ENCODE measurements at places on chromosomes 11 and 22. TPM values are rescaled to one million over a fixed set of nuclear protein-coding genes. Genes with fewer than 3 reads are reported as not detected.
A peak's percentile ranks its signal among the peaks of the same experiment; 100 is the strongest.

DNA sequence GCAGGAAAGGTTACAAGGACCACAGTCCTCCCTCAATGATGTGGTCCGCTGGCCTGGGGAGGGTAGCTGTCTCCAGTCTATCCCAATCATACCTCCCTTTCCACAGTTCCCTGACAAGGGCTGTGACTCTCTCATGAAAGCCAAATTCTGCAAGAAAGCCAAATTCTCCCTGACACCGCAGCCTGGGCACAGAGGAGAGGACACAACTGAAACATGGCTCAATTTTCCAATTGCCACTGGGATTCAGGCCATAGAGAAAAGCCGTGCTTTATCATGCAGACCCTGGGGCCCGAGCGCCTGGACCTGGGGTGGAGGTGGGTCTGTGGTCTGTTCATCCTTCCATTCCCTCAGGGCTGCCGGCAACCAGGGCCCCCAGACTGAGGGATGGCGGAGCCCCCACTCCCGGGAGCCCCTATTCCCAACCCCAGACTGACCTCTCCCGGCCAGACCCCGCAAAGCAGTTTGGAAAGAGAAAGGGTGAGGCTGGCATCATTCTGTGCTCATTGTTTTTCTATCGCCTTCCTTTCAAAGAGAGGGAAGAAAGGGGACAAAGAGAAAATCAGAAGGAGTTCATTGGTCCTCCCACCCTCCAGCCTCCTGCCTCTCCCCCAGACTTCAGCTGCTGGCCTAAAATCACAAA, 239.5 kb downstream of the BUD13 start:
- no peak for DNase-seq
- peaks cover 12% of the 10 kb centered on the region for H3K27me3 ChIP-seq
- no peaks in the 10 kb centered on the region for H3K4me1 ChIP-seq
- no peak overlapping the region for H3K4me3 ChIP-seq
- no peaks in the 10 kb centered on the region for H3K36me3 ChIP-seq

DNA sequence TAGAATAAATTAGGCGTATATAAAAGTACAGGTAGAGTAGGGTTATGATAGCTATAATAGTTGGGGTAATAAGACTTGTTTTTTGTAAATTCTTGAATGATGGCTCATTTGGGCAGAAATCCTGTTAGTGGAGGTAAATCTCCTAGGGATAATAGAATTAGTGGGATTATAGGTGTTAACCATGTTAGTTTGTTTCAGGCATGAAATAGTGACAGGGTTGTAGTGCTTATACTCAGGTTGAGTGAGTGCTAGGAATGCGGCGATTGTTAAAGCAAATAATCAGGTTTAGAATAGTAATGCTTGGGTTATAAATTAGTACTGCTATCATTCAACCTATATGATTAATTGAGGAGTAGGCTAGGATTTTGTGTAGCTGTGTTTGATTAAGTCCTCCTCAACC, 297.1 kb downstream of the DYNC2H1 start:
- DNase-seq = no peak
- H3K4me3 ChIP-seq = no peak overlapping the region
- H3K36me3 ChIP-seq = no peaks in the 10 kb centered on the region
- H3K4me1 ChIP-seq = no peaks in the 10 kb centered on the region
- no peaks in the 10 kb centered on the region for H3K27me3 ChIP-seq
- H3K27ac ChIP-seq = no peak overlapping the region

DNA sequence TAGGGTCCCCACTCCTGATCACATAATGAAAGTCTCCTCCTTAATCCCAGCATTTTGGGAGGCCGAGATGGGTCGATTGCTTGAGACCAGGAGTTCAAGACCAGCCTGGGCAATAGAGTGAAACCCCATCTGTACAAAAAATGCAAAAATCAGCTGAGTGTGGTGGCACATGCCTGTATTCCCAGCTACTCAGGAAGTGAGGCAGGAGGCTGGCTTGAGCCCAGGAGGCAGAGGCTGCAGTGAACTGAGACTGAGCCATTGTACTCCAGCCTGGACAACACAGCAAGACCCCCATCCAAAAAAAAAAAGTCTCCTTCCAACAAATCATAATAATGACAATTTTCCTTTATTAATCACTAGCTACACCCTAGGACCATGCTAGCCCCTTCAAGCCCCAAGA, 15.1 kb downstream of the ZMAT5 start:
- H3K27me3 ChIP-seq = no peaks in the 10 kb centered on the region
- H3K4me3 ChIP-seq = no peak overlapping the region
- no peak for DNase-seq
- peaks cover 14% of the 10 kb centered on the region for H3K4me1 ChIP-seq
- H3K27ac ChIP-seq = peak overlapping the region; percentile 46

DNA sequence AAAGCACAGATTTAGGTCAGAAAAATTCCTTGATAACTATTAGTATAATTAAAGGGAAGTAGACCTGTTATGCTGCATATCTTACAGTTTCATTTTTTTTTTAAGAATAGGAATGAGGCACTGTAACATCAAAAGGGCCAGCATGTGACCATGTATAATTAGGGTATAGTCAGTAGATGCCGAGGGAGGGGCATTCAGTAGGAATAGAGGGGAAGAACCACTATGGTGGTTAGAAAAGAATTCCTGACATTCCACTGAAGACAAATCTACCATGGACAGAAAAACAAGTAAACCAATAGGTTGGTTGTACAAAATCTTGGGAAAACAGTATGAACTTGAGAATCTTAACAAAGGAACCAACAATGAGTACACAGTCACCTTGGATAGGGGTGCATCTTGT, 78.4 kb upstream of the CCDC179 start:
- H3K4me3 ChIP-seq = no peak overlapping the region
- no peak for DNase-seq
- no peaks in the 10 kb centered on the region for H3K4me1 ChIP-seq
- no peaks in the 10 kb centered on the region for H3K36me3 ChIP-seq
- H3K27ac ChIP-seq = no peak overlapping the region
- no peaks in the 10 kb centered on the region for H3K27me3 ChIP-seq

GRCh38 chr11:96357794-96358193, 14.8 kb upstream of the MAML2 start:
- H3K27me3 ChIP-seq = no peaks in the 10 kb centered on the region
- DNase-seq = no peak
- H3K27ac ChIP-seq = peak overlapping the region; percentile 40
- peaks cover 73% of the 10 kb centered on the region for H3K36me3 ChIP-seq
- peaks cover 32% of the 10 kb centered on the region for H3K4me1 ChIP-seq

DNA sequence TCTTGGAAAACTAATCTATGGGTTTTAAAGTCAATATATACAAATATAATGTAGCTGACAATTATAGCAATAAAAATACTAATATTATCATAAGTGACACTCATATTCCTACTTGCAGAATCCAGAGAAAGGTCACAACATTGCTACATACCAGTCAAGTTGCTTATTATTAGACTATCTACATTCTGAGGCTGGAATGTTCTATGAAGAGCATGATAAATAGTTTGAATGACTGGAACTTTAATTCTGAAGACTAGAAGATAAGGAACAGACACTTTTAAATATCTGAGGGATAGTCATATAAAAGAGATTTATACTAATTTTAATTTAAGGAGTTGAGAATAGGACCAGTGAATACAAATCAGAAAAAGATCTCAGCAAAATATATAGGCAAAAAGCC, 146.0 kb downstream of the GUCY1A2 start:
- DNase-seq = no peak
- H3K4me3 ChIP-seq = no peak overlapping the region
- no peaks in the 10 kb centered on the region for H3K36me3 ChIP-seq
- no peaks in the 10 kb centered on the region for H3K4me1 ChIP-seq

DNA sequence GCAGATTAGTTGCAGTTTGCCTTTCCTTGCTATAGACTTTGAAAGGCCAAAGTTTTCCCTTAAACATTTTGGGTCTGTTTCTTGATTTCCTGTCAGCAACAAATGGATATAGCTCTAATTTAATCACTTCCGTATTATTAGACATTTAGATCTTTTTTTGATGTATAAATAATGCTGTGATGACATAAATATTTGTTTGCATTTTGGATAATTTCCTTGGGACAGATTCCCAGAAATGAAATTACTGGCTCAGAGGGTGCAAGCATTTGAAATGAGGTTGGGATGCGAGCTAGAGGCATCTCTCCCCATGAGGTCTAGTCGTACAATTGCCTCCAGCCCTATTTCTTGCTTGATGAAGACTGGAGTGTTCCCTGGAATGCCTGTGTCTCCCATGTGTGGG, 94.2 kb downstream of the TBC1D22A start:
- no peaks in the 10 kb centered on the region for H3K4me1 ChIP-seq
- H3K27ac ChIP-seq = no peak overlapping the region
- DNase-seq = no peak
- H3K4me3 ChIP-seq = no peak overlapping the region

DNA sequence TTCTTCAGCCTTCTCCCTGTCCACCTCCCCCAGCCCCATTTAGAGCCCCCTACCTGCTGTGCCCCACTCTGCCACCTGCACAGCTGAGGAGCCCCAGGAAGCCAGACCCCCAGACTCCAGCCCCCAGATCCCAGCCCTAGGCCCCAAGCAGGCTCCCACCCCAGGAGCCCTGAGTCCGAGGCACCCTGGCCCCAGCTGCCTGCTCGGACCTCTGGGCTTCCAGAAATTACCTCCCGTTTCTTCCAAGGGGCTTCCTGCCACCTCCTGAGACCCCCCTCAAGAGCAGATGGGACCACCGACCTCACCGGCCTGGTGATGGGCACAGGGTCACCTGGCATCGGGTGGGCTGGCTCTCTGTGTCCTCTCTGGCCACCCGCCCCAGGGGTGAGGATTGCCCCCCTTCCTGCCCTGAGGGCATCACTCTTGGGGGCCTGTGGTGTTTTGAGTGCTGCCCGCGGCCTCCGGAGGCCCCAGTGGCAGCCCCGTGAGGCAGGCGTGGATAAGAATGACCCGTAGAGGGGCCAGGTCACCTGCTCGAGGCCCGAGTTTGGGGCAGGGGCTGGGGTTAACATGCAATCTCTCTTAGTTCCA, 18.3 kb upstream of the TALDO1 start:
- H3K4me1 ChIP-seq = peaks cover 2% of the 10 kb centered on the region
- DNase-seq = no peak
- no peak overlapping the region for H3K4me3 ChIP-seq
- no peaks in the 10 kb centered on the region for H3K27me3 ChIP-seq

- DNase-seq = no peak
- H3K4me3 ChIP-seq = no peak overlapping the region
- H3K36me3 ChIP-seq = no peaks in the 10 kb centered on the region
- H3K27me3 ChIP-seq = no peaks in the 10 kb centered on the region
- H3K4me1 ChIP-seq = no peaks in the 10 kb centered on the region
- no peak overlapping the region for H3K27ac ChIP-seq
These were observed 52.1 kb downstream of the SHANK2 start for GRCh38 chr11:71200172-71200716.

DNA sequence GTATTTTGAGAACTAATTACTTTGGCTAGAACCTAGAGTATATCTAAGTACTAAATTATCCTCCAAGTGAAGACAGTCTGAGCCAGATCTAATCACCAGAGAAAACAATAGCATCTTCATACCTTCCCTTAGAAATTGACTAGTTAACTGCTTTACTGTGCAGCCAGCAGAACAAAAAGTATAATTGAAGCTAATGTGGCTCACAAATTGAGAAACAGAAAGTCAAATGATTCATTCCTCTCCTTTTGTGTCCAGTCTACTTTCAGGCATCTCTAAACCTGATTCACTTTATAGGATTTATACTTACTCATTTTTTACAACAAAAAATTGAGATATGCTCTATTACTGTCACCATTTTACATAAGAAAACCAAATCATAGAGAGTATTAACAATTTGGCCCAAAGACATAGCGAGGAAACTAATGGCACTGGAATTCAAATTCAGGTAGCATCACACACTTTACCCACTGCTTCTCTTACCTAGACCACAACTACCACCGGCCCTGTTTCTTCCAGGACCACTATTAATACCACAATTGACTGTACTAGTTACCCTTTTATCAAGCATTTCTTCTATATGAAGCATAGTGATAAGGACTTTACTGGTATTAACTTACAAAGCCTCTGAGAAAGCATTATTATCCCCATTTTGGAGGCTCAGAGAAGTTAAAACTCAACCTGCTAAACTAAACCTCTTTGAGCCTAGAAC, 1402.6 kb upstream of the TENM4 start:
- H3K4me1 ChIP-seq = no peaks in the 10 kb centered on the region
- no peaks in the 10 kb centered on the region for H3K36me3 ChIP-seq
- no peak for DNase-seq
- H3K4me3 ChIP-seq = no peak overlapping the region

DNA sequence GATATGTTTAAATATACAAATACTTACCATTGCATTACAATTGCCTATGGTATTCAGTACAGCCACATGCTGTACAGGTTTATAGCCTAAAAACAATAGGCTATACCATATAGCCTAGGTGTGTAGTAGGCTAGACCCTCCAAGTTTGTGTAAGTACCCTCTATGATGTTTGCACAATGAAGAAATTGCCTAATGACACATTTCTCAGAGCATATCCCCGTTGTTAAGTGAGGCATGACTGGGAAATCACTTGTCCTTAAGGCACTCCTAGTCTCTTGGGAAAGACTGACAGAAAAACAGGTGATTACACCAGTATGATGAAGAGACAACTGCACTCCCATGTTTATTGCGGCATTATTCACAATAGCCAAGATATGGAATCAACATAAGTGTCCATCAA, 187.2 kb downstream of the SPON1 start:
- H3K36me3 ChIP-seq = no peaks in the 10 kb centered on the region
- no peak overlapping the region for H3K4me3 ChIP-seq
- H3K4me1 ChIP-seq = peaks cover 7% of the 10 kb centered on the region
- no peak for DNase-seq

- no peaks in the 10 kb centered on the region for H3K36me3 ChIP-seq
- H3K27me3 ChIP-seq = no peaks in the 10 kb centered on the region
- no peaks in the 10 kb centered on the region for H3K4me1 ChIP-seq
- H3K27ac ChIP-seq = no peak overlapping the region
- H3K4me3 ChIP-seq = no peak overlapping the region
- DNase-seq = no peak
These were observed 63.6 kb upstream of the LRRC4C start for GRCh38 chr11:41522899-41523672.

OTOG gene
- not detected for total RNA-seq

TSKU gene
- total RNA-seq = 13.7 TPM

SAA1 gene
- not detected for total RNA-seq

CCDC87 gene
- total RNA-seq = 0.09 TPM

SMTNL1 gene
- not detected for total RNA-seq

TNNT3 gene
- 2.9 TPM for total RNA-seq

CERK gene
- 57.1 TPM for total RNA-seq

BDNF gene
- not detected for total RNA-seq

RFPL1 gene
- total RNA-seq = not detected

HIPK3 gene
- 38.2 TPM for total RNA-seq

MOV10L1 gene
- not detected for total RNA-seq

VWCE gene
- total RNA-seq = 8.1 TPM

PGA5 gene
- not detected for total RNA-seq

KRTAP5-9 gene
- not detected for total RNA-seq

SYNGR1 gene
- total RNA-seq = not detected
